ENCODE measurements at places on chromosomes 2 and 18.

DNA sequence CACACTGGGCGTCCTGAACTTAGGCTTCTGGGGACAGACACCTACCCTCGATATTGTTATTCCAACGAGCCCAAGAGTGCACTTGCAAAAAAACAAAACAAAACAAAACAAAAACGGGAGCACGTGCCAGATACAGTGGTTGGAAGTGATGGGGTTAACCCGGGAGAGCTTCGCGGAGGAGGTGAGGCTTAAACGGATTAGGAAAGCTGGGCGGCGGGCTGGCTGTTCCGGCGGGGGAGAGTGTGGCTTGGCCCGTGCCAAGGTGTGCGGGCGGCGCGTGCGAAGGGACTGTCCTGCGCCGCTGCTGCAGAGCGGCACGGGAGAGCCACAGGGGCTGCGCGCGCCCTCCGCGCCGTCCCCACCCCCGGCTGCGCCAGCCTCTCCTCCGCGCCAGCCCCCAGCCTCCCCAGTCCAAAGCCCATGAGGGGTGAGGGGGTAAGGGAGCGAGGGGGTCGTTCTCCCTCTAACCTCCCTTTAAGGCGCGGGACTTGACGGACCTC is 1.5 kb upstream of the SLC30A3 start:
- no peak for DNase-seq

GRCh38 chr18:69574401-69574800 is 173.7 kb downstream of the DOK6 start:
- DNase-seq, result no peak

DNA sequence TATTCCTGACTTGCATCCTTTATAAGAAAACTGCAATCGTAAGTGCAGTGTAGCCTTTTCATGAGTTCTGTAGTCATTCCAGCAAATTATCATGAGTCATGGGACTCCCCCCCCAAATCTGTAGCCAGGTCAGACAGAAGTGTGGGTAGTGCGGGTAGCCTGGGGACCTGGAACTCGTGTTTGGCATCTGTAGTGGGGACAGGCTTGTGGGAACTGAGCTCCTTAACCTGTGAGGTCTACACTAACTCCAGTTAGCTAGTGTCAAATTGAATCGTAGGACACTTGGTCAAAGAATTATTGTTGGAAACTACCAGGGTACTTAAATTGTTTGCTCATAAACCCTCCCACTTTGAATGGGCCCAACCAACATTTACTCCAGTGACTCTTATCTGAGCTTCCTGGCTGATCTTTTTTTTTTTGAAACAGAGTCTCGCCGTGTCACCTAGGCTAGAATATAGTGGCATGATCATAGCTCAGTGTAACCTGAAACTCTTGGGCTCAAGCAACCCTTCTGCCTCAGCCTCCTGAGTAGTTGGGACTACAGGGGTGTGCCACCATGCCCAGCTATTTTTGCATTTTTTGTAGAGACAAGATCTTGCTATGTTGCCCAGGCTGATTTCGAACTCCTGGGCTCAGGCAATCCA is 12.4 kb downstream of the PFN4 start:
- no peak for DNase-seq

GRCh38 chr2:172462849-172463381 is 35.5 kb downstream of the ITGA6 start:
- DNase-seq, result no peak

GRCh38 chr2:86323273-86324021 is 14.0 kb downstream of the REEP1 start:
- no peak for DNase-seq
